ENCODE measurements at places on chromosomes 13 and 19.

GRCh38 chr19:35429698-35430408, 18.2 kb upstream of the FFAR2 start:
- DNase-seq = no peak

DNA sequence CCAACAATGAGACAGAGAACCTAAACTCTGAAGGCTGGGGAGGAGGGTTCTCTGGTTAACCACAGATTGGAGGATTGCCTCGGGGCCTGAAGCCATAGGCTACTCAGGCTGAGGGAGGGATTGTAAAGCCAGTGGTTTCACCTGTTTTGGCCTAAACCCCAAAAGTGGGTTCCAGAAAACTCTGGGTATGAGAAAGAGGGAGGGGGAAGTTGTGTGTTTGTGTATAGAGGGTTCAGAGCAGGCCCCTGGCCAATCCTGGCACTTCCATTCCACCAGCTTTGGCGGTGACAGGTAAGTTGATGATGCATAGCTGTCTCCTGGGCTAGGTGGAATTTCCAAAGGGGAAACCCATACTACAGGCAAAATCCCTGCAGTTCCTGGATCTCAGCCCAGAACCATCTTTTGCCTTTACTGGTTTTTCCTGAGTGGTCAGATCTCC, 13.5 kb upstream of the CCDC97 start:
- DNase-seq = no peak

- DNase-seq = no peak
These were observed 180.9 kb upstream of the ZNF507 start for GRCh38 chr19:32164384-32164992.

- no peak for DNase-seq
These were observed 1.9 kb upstream of the TMEM59L start for GRCh38 chr19:18610556-18611326.

DNA sequence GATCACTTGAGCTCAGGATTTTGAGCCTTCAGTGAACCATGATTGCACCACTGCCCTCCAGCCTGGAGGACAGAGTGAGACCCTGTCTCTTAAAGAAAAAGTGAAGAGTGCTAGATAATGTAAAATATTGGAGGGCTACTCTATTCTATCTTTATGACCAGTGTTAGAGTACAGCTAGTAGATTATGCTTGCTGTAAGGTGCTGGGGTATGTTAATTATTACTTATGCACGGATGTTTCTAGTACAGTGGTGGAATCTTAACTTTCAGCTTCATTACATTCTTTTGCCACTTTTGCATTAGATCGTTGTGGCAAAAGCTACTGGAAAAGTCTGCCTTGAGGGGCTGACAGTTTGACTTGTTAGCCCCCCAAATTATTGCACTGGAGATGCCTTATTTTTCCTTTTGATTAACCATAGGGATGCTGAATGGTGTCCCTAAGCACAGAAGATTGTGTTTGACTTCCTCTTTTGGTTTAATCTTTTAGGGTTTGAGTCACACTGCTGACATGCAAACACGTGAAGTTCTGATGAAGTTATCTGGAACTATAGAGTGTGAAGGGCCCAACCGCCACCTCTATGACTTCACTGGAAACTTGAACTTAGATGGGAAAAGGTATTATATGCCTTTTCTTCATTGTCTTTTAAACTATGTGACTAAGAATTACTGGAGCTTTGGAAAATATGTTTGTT, 169.8 kb downstream of the ATP8A2 start:
- no peak for DNase-seq

- DNase-seq = no peak
These were observed 41.1 kb downstream of the GPR12 start for GRCh38 chr13:26719356-26719945.

All from activated T-helper 2 cell treated with anti-CD3 and anti-CD28 coated beads, Interferon-gamma antibody, Interleukin-2, Interleukin-4, amounts not matched to agents 10 μg/mL and 5 μg/mL and 100 μg/mL, durations not matched to agents 14 hours and 24 hours and 36 hours (primary cell).